ENCODE measurements at places on chromosomes 4 and X.

- DNase-seq, result no peak
These were observed 495.9 kb downstream of the SPRY1 start for GRCh38 chr4:123892368-123892976.

GRCh38 chrX:115564243-115564642, 3.3 kb downstream of the PLS3 start:
- DNase-seq, result no peak

- DNase-seq, result no peak
These were observed 970.1 kb downstream of the ADGRL3 start for GRCh38 chr4:62170235-62170634.

DNA sequence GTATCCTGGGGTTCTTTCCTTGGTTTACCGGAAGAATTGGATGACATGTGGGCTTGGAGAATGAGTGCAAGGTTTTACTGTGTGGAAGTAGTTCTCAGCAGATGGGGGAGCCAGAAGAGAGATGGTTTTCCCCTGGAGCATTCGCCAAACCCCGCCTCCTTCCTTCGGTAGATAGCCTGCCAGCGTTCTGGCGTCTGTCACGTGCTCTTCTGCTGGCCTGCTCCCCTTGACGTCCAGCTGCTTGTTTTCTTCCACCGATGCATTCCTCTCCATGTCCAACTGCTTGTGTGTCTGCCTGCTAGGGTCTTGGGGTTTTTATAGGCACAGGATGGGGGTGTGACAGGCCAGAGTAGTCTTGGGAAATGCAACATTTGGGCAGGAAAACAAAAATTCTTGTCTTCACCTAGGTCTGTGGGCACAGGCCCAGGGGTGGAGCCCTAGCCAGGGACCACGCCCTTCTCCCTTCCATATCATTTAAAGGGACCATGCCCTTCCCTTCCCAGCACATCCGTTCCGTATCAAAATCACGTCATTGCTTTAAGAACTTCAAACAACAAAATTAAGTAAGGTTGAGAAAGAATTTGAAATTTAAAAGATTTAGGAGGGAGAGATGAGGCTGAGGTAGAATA, 538.7 kb upstream of the SMIM31 start:
- DNase-seq, result no peak
